ENCODE measurements at places on chromosomes 7 and 10.

DNA sequence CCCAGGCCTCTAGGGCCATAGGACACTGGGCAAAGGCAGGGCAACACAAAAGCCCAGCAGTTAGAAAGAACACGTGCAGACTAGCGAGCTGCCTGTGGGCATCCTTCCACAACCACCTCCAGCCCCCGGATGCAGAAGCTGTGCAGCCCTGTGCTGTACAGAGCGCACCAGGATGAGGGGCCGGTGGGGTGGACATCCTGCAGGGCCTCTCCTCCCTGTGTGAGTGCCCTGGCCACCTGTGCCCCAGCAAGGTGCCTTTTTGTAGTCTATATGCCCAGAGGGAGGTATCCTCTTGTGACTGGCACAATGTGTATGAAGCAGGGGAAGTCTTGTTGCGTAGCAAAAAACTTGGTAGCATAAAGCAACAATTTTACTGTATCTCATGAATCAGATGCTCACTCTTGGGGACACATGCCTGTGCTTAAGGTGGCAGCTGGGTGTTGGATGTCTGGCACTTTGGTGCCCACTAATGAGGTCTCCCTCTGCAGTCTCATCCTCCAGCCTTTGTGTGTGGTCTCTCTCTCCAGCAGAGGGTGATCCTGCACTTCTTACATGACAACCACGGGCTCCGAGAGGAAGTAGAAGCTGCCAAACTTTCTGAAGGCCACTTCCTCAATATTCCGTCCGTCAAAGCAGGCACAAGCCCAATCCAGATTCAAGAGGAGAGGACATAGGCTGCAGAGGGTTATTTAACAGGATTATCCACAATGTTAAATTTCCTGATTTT, 8.7 kb downstream of the NCAPG2 start:
- peak; percentile 90 for DNase-seq

DNA sequence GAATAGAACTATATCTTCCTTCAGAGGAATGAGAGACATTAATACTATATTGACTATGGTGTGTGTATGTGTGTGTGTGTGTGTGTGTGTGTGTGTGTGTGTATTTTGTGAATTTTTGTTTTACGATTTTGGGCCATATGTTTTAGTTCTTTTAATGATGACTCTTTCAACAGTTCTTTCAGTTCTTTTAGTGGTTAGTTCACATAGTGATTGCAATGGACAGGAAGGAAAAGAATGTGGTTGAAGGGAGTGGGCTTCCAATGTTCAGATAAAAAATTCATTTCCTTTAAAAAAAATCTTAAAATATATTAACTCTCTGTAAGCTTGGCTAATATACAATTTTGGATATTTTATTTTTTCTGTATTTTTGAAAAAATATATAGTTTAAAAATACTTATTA, 315.7 kb upstream of the DGKB start:
- no peak for DNase-seq

DNA sequence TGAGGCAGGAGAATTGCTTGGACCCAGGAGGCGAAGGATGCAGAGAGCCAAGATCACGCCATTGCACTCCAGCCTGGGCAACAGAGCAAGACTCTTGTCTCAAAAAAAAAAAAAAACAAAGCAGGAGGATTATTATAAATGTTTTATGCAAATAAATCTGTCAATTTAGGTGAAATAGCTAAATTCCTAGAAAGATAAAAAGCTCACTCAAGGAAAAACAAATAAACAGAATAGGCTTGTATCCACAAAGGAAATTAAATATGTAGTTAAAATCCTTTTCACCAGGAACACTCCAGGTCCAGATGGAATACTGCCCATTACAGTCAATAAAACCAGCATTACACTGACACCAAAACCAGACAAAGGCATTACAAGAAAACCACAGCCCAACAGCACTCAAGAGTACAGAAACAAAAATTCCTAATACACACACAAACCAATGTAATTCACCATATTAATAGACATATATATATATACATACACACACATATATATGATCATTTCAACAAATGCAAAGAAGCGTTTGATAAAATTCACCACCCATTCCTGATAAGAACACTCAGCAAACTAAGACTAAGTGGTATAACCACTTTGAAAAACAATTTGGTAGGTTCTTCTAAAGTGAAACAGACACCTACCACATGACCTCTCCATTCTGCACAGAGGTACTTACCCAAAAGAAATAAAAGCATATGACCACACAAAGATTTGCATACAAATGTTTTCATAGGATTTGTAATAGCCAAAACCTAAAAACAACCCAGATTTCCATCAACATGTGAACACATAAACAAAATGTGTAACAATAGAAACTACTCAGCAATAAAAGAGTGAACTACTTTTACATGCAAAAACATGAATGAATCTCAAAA, 38.8 kb downstream of the ABI1 start:
- DNase-seq = no peak

GRCh38 chr10:73991884-73992245, 6.1 kb upstream of the VCL start:
- DNase-seq = peak; percentile 91

DNA sequence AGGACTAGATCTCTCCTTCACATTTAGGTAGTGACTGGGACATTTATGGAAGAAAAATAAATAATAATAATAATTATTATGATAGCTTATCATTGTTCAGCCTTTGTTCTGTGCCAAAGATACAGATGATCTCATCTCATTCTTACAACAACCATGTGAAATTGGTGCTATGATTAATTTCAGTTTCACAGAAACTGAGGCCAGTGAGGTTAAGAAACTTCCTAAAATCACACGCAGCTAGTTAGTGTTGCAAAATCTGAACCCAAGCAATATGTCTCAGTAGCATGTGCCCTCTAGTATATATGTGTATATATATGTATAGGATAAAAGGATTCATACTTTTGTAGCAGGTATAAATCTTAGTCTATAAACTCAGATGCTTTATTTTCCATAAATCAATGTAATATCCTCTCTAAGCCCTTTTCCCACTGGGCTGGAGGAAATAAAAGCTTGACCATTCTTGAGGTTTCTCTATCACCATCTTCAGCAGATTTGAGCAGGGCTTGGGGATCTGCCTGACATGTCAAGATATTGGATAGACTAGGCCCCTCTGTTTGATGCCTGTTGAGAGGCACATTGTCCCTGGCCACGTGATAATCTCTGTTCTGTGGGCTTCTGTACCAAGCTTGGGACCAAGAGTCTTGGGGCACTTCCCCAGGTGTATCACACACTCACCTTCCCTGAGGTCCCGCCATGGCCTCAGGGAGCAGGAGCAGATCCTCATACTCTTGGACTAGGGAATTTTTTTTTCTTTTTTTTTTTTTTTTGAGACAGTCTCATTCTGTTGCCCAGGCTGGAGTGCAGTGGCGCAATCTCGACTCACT, 172.6 kb upstream of the NRP1 start:
- peak; percentile 30 for DNase-seq

DNA sequence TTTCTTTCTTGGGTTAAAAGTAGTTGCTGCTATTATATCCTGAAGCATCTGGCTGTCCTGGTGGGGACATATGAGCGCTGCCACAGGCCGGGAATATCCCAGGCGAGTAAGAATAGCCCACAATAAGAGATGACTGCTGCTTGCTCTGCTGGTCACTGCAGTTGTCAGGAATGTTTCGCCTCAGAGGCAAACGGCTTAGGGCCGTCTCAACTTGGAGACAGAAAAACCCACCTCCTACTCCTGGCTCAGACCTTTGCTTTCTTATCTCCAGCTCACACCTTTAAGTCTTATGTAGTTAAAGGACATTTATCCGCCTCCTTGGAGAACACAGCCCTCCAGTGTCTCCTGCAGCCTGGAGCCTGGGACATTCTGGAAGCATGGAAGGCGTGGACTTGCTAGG, at the start of gene GJD4:
TSS of gene GJD4 (plus strand) at position 151 of the 400 bp plus-strand sequence. CDS start at position 378, 227 bp downstream.
- DNase-seq = no peak

DNA sequence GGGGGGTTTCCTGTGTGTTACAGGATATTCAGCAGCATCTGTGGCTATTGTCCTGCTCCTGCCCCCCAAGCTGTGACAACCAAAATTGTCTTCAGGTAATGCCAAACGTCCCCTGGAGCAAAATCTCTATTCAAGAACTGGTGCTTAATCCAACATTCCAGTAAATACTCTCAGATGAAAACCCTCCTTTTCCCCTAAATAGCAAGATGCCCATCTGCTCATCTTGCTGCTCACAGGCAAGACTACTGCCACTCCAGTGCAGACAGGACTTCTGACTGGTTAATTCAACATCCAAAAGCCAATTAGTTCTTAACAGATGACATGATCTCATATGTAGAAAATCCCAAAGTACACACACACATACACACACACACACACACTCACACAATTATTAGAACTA, 20.5 kb upstream of the JAZF1 start:
- DNase-seq = no peak

DNA sequence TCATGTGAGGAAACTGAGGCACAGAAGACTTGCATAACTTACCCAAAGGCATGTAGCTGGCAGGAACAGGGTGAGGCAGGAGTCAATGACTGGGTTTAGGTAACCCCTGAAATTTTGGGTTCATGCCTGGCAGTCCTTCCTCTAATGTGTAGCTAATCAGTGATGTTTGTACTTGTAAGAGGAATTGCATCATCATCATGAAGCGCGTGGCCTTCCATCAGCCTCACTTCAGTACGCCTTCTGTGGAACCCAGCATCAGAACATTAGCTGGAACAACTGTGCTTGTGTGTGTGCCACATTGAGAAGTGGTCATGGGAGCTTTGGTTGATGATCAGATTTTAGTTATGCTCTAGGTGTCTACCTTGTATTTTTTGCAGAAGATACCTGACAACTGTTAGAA, 18.2 kb upstream of the STMP1 start:
- peak; percentile 32 for DNase-seq

DNA sequence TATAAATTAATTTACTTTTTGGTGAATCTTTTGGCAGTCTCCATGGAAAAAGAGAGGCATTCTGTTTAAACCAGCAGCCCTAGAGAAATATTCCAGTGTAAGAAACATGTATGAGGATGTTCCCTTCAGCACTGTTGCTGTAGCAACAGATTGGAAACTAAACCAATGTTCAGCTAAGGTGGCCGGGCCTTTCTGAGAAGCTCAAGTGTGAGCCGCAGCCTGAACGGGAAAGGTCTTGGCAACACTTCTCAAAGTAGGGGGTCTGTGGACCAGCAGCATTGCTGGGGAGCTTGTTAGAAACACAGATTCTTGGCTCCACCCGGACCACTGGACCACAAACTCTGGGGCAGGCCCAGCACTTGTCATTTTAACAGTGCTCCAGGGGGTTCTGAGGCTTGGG, 36.2 kb downstream of the RAMP3 start:
- DNase-seq = no peak

GRCh38 chr7:69776611-69777010, 178.3 kb downstream of the AUTS2 start:
- no peak for DNase-seq

- DNase-seq = no peak
These were observed 22.3 kb downstream of the SMURF1 start for GRCh38 chr7:99121496-99122021.

DNA sequence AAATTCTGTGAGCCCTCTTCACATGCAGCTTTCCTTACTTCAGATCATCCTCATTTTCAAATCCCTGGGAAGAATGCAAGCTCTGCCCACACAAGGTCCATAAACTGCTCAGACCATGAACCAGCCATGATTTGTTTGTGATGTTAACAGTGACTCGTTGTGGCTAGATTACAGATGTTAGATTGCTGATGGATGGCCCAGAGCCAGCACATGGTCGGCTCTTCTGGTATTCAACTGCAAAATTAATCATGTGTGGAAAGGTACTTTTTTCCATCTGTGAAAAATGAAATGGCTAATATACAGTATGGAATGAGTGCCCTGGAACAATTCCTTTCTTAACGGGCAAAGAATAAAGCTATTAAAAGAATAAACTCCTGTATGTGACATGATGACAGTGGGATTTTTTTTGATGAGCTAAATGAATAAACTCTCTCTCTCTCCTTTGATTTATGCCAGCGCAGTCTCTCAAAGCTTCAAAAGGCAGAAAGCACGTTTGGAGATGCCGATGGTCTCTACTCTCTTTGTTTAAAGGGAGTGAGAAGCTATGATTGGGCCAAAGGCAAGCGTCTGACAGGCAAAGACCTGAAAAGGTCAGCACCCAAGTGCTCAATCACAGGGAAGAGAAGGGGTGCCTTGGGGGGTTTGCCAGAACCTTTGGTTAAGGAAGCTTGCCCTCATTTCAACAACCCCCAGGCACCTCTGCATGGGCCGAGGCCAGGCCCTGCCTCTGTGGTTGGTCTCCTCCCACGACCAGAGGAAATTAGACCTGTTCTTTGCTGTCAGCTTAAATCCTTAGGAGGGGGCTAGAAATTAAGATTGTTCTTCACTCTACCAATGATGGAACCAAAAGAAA, 444.0 kb upstream of the NFE2L3 start:
- DNase-seq = peak; percentile 11

GRCh38 chr10:97685395-97685958, 1.6 kb downstream of the AVPI1 start:
- DNase-seq = no peak

DNA sequence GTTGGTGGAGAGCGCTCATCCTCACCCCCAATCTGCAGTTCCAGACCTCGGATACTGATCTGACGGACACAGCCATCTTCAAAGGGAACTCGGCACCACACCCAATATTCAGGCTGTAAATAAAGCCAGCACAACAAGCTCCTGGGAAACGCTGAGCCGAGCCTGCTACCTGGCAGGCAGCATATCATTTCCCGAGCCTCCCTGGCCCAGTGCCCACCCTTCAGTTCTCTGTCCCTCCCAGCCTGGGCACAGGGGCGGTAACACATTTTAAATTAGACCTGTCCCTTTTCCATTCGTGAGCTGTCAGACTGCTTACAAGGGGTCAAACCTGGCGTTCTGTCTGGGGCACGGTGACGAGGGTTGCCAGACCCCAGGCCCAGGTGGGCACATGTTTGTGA, 250.5 kb downstream of the ARHGAP12 start:
- no peak for DNase-seq

GRCh38 chr7:134834689-134835462, 55.4 kb downstream of the CALD1 start:
- no peak for DNase-seq

DNA sequence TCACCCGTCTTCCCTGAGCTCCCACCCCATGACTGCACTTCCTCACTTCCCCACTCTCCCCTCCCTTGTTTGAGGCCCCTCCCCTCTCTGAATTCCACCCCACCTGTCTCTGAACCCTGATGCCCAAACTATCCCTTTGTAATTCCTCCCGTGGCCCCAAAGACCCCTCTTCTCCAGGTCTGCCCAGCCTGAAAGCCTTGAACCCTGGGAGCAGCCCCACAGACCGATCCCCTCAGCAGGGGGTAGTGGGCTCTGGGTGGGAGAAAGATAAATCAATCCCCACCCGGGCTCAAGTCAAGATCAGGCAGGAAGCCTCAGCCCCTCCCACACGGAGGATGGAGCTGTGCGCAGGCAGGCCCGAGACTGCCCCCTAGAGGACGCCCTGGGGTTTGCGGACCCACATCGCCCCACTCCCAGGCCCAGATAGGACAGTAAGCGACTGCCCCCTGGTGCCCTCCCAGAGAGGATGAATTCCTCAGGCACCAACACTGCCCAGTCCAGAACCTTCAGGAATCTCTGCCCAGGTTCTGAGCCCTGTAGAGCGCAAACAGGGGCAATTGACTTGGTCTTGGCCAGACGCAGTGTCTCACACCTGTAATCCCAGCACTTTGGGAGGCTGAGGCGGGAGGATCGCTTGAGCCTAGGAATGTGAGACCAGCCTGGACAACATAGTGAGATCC, 11.7 kb downstream of the HSPB1 start:
- peak; percentile 96 for DNase-seq
